ENCODE measurements at places on chromosomes 3 and 15.
A peak's percentile ranks its signal among the peaks of the same experiment; 100 is the strongest.

DNA sequence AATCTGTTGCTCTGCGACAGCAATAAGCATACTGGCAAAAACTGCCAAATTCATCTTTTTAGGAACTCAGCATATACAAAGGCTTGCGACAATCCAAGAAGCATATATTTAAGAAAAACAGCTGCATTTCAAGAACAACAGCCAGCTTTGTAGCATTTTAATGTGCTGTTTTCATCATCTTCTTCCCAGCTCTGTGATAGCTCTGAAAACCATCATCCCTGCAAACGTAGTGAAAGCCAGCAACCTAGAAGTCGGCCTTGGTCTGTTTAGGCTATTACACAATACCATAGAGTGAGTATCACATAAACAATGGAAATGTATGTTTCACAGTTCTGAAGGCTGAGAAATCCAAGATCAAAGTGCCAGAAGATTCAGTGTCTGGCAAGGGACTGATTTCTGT lies 187.5 kb downstream of the NAALADL2 start:
- DNase-seq: no peak

DNA sequence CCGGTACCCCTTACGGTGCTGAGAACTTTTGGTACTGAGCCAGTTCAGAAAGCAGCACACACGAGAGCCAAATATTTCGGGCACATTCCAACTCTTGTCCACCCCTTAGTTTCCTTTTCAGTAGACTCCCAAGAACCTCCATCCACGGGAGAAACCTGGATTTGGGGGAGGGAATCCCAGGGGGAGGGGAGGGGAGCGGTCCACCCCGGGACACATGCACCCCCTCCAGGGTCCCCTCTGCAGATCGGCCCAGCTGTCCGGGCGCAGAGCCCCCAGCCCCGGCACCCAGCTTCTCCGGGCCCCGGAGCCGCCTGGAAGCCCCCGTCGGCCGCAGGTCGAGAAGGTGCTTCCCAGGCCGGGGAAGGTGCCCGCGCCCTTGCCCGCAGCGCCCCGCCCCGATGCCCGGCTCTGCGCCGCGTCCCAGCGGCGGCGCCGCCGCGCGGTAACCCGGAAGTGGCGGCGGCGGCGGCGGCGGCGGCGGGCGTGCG lies 455 bp upstream of the ABHD17C start:
- DNase-seq: peak; percentile 36

DNA sequence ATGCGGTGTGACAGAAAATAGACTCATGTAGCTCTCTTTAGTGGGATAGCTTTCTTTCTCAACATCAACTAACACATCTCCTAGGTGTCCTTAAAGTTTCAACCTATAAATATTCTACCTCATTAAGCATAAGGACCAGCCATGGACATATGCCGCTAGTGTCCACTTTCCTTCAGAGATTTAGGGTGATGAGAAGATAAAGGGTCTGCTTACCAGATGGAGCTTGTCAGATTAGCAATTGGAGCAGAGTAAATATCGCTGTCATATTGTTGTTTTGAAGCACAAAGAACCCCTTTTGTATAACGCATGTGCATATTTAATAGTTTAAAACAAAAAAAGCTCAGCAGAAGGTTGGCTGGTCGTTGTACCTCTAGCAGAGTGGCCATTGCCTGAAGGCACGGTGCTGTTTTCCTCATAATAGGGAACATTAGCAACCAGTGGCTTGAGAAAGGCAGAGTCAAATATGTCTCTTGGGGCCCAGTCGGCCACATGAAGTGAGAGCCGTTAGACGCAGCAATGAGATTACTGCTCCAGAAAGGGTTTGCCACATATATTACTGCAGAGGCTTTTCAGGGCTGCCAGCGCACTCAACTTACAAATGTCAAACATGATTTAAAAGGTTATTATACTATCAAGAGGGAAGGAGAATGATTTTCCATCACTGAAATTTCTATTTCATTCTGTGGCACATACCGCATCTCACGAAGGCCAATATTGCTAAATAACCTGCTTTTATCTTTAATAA lies 264.2 kb downstream of the ROBO2 start:
- no peak for DNase-seq

- DNase-seq: no peak
Observed at GRCh38 chr3:58858126-58858525, 191.6 kb upstream of the FAM3D start.

DNA sequence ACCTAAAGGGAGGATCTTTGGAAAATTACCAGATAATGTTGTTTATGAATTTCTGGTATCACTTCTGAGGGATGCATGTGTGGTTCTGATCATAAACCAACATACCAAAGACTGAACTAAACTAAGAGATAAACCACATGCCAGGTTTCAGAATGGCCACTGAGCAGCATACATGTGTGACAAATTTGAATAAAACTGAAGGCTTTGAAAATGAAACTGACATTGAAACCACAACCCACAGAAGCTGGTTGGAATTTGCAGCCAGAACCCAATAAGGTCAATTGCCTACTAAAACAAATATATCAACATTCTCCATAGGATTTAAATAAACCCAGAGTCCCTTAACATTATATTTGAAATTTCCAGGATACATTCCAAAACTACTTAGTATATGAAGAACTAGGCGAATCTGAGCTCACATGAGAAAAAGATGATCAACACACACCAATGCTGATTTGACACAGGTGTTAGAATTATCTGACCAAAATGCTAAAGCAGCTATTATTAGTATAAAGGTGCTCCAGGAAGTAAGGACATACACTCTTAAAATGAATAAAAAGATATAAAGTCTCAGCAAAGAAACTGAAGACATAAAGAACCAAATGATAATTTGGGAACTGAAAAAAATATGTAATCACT lies 125.0 kb downstream of the ZNF280D start:
- DNase-seq: no peak

DNA sequence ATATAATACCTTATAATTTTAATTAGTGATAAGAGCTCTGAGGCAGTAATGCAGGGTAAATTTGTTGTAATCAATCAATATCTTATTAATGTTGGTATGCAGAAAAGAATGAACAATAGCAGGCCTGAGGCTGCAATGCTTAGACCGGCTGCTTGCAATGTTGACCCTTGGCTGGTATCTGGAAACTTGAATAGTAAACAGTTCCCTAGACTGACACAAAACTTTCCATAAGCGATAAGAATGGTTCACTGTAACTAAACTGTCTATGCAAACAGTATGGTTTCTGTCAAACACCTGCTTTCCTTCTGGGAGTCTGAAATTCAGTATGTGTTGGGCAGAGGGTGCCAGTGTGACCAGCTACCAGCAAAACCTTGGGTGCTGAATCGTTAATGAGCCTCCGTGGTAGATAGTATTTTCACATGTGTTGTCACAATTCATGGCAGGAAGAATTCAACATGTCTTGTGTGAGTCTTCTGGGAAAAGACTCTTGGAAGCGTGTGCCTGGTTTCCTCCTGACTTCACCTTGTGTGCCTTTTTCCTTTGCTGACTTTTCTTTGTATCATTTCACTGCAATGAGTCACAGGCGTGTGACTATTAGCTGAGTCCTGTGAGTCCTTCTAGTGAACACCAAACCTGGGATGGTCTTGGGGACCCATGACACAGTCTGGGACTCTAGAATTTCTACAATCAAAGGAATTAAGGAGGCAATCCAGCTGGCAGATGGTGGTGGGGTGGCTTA lies 30.7 kb upstream of the CLRN1 start:
- peak; percentile 43 for DNase-seq

DNA sequence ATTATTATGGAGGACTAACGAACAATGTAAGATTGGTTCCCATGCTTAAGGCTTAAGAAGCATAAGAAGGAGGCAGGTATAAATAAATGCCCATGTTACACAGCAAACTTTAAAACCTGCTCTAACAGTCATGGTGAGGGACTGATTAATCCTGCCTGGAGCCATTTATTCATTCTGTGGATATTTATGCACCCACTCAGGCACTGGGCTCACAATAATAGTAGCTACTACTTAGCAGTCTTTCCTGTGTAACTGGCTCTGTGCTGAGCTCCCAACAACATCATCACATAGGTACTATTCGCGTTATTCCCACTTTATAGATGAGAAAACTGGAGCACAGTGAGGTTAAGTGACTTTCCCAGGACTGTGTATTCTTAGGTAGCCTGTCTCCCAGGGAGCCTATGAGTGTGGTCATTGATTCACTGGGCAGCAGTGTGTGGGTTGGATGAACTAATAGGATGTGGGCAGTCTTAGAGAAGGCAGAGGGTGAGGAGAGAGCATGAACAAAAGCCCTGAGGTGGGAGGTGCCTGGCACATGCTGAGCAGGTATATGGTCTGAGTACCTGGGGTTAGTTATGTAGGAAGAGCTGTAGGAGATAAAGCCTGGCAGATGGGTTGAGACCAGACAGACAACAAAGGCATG lies 44.1 kb upstream of the UMPS start:
- peak; percentile 76 for DNase-seq

- no peak for DNase-seq
Observed at GRCh38 chr15:49962044-49962602, 156.9 kb downstream of the ATP8B4 start.

DNA sequence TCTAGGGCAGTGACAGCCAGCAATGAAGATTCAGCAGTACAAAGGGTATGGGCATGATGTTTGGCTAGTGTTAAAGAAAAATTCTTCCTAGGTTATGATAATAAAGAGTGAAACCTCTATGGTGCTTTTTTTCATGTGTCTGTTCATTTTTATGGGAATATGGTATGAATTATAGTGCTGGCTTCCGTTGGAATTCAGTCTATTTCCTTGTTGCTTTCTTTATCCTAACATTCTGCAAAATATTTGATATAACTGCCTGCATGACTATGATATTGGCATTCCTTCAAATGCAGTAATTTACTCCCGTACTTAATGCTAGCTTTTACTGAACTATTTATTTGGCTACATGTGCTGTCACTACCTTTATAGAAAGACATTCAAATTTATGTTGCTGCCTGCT lies 57.6 kb upstream of the ATP11B start:
- no peak for DNase-seq

DNA sequence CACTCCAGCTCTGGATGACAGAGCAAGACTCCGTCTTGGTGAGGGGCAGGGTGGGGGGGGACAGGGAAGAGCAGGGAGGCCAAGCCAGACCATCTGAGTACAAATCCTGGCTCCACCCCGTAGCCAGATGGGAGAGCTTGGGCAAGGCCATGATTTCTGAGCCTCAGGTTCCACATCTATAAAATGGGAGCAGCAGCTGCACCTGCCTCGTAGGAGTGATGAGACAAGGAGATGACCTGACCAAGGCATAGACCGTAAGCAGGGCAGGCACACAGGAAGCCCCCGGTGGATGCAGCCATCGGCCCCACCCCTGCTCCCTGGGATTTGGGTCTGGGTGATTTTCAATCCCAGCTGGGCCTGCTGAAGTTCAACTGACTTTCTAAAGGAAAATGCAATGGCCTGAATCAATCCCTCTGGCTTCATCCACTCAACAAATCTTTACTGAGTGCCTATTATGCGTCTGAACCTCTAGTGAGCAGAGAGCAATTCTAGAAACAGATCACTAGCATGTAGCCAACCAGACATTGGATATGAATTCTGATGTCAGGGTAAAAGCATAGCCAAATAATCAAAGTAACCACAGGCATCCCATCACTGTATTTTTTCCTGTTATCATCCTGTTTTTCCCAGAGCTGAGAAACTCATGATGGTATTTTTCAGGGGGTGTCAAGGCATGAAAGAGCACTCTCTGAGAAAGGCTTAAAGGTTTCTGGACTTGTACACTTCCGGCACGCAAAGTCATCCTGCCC lies 141.2 kb downstream of the NUP210 start:
- no peak for DNase-seq

DNA sequence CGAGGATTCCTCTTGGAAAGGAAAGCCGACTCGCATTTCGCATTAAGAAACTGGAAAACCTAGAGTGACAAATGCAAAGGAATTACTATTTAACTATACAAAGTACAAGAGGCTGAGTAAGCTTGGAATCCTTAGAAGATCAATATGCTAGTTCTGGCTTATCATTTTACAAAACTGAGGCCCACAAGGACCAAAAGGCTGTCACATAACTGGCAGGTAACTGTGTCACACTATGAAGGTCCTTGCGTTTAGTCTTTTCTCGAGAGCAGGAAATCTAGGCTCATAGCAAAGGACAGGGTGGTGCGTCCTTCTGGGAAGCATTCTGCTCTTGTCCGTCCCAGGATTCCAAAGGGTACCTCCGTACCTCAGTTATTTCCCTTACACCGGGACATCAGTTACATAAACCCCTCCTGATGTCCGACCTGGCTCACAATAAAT lies 629 bp downstream of the RPL24 start:
- DNase-seq: no peak

DNA sequence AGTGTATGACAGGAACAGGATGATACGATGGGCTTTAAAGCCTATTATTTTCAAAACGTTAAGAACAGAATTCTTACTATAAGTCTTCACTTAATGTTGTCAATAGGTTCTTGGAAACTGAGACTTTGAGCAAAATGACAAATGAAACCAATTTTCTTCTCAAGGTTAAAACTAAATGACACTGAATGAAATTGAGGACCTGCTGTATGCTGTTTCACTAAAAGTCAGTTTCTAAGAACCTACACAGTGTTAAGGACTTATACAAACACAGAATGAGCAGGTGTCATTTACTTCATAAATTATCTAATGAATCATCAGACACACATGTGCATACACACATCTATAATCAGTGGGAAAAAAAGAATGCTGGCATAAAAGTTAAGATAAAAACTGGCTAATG lies 106.9 kb downstream of the RFTN1 start:
- no peak for DNase-seq

DNA sequence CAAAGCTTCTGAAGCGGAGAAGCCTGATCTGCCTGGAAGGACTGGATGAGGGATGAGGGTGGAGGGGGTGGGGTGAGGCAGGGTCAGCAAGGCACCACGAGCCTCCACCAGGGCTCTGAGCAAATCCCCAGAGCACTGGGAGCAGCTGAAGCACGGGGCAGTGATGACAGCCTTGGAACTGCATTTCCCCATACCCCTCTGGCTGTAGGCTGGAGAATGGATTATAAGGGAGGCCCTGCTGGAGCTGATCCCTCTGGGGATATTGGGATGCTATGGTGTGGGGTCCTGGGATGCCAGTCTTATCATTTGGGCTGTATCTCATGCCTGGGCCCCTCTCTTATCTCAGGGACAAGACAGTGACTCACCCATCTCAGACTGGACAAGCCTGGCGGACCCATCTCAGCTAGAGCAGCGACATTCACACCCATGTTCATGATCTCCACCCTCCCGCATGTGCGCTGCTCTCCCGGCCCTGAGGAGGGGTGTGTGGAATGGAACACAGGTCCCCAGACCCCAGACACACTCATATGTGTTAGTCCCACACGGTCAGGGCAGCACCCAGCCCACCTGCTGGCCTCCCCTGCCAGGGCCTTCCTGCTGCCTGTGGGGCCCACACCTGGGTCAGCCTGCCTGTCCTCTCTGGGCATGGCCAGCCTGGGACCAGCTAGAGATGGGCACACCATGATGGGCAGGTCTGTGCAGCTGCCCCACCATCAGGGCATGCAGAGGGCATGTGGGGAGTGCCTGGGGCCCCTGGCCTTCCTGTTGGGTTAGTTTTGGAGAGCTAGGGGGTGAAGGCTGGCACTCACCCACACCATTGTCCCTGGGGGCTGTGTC lies 97.1 kb downstream of the FBLN2 start:
- DNase-seq: no peak

- DNase-seq: peak; percentile 60
Observed at GRCh38 chr3:99172736-99173657, 271.5 kb upstream of the DCBLD2 start.

- no peak for DNase-seq
Observed at GRCh38 chr15:67865766-67866165, 25.9 kb upstream of the RNU6-1 start.

Measured in mammary epithelial cell (primary cell).